ENCODE measurements at places on chromosomes 3 and 15.

DNA sequence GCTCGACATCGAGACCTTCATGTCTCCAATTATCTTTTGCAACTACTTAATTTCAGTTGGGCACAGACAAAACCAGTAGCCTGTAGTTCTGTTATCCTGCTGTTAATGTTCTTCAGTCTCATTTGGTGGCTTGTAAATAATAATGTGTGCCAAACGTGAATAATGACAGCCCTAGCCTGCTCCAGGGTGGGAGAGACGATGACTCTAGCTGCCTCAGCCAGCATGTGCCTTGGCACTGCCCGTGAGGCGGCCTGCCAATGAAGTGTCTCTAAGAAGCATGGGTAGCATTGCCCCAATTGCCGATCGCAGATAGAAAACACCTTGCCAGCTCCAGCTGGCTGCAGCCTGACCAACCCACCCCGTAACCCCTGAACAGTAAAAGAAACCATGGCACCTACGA, 58.8 kb downstream of the ASB7 start:
- no peak for DNase-seq

- DNase-seq = peak; percentile 66
Measured at GRCh38 chr3:194840661-194841514, 155.2 kb downstream of the FAM43A start.

DNA sequence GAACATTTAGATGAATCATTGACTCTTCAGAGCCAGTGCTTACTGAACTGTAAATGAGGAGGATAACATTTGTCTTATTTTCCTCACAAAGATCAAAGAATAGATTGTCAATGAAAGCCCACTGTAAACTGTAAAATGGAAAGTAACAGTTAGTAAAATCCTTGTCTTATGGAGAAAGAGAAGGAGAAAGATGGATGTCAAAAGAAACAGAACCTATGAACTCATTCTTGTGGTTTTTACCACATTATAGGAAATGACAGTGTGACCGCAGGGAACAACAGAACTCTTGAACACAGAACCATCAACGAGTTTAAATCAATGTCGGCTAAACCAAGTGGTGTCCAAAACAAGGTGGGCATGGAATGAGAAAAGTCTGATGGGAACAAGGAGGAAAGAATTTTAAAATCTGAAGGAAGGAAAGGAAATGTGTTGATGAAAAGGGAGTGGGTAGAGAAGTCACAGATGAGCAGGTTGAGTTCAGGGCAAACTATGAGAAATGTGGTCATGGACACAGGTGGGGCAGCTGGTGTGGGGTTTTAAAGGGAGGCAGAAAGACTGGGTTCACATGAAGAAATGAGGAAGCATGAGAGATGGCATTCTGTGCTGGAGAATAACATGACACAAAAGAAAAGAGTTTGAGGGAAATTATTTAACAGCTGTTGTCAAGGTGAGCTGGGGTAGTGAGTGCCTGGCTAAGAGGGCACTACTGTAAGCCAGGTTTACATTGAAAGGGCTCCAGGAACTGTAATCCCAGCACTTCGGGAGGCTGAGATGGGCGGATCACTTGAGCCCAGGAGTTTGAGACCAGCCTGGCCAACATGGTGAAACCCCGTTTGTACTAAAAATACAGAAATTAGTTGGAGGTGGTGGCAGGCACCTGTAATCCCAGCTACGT, 42.4 kb upstream of the ETV5 start:
- no peak for DNase-seq

- DNase-seq = no peak
Measured at GRCh38 chr3:118587847-118588246, 446.8 kb downstream of the IGSF11 start.

DNA sequence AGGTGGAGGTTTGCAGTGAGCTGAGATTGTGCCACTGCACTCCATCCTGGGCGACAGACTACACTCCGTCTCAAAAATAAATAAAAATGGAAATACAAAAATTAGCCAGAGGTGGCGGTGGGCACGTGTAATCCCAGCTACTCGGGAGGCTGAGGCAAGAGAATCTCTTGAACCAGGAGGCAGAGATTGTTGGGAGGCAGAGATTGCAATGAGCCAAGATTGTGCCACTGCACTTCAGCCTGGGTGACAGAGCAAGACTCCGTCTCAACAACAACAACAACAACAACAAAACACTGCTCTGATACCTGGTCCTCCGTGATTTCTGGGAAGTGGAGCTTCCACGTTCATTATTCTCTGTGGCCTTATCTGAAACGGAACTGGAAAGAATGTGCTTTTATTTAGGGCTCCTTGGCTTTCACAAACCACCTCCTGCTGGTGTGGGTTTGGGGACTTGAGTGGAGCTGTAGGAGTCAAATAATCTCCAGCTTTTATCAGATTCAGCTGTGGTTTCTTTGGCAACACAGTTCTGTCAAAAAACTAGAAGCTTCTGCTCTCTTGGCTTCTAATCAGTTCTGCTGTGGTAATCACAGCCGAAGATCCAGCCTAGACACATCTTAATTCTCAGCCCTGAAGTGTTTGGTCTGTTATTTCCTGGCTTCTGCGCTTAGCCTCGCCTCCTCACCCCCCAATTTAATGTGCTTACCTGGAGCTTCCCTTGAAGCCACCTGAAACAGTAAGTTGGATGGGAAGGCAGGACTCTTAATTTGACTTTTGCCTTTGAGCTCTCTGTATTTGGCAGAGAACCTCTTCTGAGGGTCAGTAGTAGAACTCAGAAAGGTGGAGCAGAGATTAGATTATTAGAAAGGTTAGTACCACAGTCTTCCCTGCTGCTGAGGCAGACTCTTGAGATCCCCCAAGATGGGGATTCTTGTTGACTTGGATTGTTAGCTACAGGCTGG, 21.4 kb downstream of the IRAK2 start:
- no peak for DNase-seq

DNA sequence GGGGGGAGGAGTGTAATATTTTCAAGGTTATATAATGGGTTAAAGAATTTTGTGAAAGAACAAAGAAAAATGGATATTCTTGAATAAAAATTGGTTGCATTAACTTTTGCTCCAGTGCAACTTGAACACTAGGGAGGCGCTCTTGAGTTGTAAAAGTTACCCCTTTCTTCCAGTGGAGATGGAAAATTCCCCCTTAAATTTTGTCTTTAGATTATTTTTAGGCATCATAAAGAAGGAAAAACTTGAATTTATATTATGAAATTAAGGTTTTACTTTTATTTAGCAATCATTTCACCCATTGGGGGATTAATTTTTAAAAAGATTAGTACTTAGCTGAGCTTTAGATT, 550 bp upstream of the CHD2 start:
- no peak for DNase-seq

DNA sequence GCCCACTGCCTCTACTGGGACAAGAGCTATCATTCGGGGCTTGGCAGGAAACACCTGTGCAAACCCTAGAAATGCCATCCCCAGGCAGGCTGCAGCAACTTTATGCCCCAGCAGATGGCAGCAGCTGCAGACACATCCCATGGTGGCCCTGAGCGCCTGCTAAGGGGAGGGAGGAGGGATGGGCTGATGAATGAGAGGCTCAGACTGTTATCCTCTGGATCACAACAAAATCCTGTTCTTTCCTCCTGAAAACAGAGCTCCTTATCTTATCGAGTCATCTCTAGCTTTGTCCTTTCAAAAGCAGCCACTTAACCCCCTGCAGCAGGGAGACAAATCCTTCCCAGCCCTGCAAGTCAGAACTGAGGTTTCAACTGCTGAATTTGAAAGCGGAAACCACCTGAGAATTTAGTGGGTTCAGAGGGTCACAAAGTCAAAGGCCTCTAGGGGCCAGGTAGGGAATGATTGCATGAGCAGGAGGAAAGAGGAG, 90.6 kb upstream of the PROK2 start:
- DNase-seq = peak; percentile 70

DNA sequence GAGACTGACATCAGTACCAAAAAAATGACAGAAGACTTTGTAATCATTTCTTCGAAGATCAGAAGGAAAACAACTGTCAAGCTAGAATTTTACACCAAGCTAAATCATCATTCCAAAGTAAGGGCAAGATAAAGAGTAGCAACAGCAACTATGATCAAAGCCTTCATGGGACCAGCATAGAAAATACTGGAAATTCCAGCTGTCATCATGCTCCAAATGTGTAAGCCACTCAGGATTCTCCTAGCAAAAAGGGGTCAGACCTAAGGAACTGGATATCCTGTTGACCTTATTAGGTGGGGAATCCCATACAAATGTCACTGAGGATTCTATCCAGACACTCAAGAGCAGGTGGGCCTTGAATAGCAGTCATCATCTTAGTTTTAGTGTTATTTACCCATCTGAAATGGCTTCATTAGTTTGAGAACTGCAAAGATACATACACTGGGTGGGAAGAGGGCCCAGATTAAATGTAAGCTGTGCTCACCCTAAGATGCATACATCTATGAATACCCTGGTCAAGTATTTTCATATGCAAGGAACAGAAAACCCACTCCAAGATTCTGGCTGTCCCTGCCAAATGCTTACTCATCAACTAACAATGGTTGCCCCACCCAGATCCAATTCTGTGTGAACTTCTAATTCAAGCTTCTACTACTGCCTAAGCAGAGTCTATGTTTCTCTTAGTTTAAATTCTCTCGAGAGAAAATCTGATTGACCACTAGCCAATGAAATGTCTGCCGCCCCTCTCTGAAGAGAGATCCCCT, 33.5 kb downstream of the CLDN18 start:
- DNase-seq = peak; percentile 40

DNA sequence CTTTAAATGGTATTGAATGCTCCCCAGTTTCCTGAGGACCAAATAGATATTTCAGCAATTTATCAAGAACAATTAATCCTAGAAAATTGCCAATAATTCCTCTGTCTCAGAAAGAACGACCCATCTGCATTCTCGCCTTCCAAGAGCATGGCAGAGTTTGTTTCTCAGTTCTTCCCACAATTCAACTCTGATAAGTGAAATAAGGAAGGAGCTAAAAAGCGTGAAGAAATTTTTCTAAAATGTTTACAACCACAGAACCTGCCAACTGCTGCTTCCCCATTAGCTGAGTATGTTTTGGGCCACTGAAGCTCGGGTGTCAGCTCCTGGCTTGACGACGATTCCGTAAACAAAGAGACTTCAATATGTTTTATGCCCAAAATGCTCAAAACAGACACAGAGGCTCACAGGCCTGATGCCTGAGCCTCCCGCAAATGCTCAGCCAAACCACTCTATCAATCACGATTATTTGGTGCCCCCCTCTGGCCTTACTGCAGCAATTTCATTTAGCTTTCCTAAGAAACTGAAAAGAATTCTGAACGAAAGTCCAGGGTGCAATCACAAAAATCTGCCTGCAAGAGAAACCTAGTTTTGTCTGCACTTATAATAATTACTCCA, 259.2 kb upstream of the CCDC54 start:
- DNase-seq = peak; percentile 46

DNA sequence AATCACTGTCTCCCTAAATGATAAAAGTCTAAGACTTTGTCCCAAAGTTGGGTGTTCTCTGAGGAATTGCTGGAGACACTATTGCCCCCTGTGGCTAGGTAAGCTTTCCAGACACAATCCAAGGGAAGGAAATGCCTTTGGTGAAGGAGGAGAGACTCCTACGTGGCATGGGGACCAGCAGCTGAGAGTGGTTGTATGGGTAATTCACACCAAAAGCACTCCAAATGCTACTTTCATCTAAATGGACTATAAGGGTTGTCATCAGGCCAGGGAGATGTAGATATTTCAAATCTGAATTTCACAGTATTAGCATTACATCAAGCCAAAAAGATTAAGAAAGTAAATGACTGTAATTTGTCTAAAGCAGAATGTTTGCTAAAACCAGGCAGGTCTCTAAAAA, 400.8 kb upstream of the THBS1 start:
- no peak for DNase-seq

- DNase-seq = no peak
Measured at GRCh38 chr3:113534365-113534764, 2.0 kb downstream of the SIDT1 start.

DNA sequence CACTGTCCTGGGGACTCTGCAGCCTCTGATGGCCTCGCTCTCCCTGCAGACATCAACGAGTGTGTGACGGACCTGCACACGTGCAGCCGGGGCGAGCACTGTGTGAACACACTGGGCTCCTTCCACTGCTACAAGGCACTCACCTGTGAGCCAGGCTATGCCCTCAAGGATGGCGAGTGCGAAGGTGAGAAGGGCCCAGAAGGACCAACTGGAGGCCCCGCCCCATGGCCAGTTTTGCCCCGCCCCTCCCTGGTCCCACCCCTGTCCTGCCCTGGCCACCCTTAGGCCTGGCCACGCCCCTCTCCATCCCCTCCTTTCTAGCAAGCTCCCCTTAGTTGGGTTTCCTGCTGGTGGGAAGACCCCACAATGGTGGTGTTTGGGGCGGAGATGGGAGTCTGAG, 77.5 kb downstream of the FBLN2 start:
- no peak for DNase-seq

GRCh38 chr15:96960711-96961480, 630.4 kb downstream of the NR2F2 start:
- DNase-seq = no peak

DNA sequence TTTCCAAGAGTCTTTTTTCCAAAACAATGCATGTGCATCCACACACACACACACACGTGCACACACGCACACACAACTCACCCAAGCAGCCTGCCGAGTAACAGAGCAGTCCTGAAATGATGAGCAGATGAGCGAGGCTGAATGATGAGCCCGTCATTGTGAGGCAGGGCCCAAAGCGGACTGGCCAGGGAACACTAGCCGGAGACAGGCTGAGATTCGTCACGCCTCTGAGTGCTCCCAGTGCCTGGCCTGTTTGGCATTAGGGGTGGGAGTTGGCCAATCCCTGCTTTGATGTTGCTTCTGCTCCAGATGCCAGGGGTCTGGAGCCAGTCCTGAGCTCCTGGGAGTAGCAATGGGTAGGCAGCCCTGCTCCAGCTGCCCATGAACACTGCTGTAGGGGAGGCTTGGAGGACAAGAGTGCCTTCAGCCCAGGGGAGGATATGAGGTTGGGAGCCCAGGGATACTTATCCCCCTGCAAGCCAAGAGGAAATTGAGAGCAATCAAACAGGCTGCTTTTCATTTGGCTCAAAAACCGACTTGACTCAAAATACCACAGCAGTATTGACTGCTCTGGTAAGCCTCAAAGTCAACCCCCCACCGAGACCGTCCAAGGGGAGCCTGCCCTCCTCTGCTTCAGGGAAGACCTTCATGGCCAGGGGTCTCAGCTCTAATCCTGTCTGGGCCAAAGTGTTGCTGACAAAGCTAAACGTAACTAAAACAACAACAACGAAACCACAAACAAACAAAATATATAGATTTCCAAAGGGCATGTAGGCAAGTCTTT, 22.9 kb downstream of the COLQ start:
- no peak for DNase-seq

DNA sequence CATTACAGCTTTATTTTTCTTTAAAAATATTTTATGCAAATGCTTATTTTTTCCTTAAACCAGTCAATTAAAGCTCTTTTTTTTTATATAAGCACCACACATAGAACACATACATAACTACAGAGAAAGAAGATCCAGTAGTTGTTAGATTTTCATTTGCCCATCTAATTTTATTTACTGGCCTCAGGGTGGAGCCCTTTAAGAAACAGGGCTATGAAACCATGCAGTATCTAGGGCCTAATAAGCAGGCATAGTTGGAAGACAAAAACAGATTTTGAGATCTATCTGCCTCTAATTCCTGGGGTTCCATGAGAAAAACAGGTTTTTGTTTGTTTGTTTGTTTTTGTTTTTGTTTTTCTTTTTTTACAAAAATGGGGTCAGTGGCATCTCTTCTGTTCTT, 120.6 kb downstream of the BCHE start:
- no peak for DNase-seq

All from SJSA1 (cell line).